ENCODE measurements at places on chromosomes 4 and X.
A peak's percentile ranks its signal among the peaks of the same experiment; 100 is the strongest.

GRCh38 chrX:17412692-17413091, 37.7 kb downstream of the NHS start:
- no peak for DNase-seq

DNA sequence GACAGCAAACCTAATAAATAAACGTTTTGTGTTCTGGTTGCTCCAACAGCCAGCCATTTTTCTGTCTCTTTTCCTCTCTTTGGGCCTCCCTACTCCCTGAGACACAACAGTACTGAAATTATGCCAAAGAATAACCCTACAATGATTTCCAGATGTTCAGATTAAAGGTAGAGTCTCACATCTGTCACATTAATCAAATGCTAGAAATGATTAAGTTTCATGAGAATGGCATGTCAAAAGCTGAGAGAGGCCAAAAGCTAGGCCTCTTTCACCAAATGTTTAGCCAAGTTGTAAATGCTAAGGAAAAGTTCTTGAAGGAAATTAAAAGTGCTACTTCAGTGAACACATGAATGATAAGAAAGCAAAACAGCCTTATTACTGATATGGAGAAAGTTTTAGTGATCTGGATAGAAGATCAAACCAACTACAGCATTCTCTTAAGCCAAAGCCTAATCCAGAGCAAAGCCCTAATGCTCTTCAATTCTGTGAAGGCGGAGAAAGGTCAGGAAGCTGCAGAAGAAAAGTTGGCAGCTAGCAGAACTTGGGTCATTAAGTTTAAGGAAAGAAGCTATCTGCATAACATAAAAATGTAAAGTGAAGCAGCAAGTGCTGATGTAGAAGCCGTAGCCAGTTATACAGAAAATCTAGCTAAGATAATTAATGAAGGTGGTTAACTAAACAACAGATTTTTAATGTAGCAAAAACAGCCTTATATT, 182.1 kb upstream of the NUDT6 start:
- DNase-seq = no peak

GRCh38 chr4:10460313-10461047, 3.3 kb upstream of the ZNF518B start:
- DNase-seq = peak; percentile 34

DNA sequence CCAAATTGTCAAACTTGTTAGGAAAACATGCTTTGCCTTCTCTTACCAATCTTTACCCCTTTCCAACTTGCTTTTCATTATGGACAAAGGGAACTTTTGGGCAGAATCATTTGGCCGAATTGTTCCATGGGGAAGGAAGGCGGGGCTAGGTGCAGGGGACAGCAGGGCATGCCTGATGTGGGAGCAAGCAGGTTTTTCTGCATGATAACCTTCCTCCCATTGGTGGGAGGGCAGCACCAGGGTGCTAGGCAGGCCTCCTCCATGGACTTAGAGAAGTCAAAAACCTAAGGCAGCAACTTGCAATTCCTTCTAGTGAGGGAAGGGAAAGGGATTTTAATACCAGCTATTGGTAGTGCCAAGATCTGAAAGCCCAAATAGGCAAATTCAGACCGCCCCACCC, 260.5 kb downstream of the MAPK10 start:
- DNase-seq = no peak

GRCh38 chr4:186810613-186811150, 87.0 kb upstream of the FAT1 start:
- no peak for DNase-seq

- no peak for DNase-seq
Observed at GRCh38 chr4:186851291-186852072, 127.8 kb upstream of the FAT1 start.

GRCh38 chrX:153583433-153583832, 15.5 kb downstream of the CCNQ start:
- DNase-seq = no peak

DNA sequence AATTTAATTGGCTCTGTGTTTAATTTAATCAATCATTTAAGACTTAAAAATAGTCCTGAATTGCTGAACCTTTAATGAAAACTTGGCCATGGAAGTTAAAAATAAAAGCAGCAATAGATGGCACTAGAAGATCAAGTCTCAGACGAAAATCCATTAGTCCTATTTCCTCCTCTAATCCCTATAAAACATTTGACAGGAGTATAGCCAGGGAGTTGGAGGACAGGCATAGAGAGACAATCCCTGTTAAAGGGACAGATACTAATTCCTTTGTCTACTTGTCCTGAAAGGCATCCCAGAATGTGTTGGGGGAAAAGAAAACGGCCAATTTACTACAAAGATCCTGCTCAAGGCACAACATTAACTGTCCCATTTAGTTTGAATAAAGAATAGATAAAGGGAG, 276.3 kb upstream of the TACR3 start:
- no peak for DNase-seq

GRCh38 chr4:168629566-168629965, 132.7 kb downstream of the PALLD start:
- DNase-seq = no peak

GRCh38 chrX:42098900-42099299, 175.5 kb upstream of the CASK start:
- DNase-seq = no peak

- DNase-seq = no peak
Observed at GRCh38 chrX:65241059-65241721, 264.9 kb upstream of the ZC4H2 start.

- DNase-seq = no peak
Observed at GRCh38 chr4:176874721-176875445, 82.2 kb upstream of the VEGFC start.

DNA sequence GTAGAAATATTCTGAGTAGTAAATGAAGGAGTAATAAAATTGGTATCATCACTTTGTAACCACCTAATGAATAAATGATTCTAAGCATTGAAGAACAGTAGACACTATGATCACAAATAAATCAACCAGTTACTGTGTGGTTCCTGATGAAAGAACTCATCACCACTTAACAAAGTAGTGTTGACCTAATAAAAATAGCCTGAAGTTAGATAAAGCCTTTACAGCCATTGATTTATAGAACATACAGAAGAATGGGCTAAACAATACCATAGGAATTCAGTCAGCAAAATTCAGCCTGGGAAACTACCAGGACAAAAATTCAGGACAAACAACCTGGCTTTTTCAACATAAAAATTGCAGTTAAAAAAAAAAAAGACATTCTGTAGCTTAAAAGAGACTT, 9.0 kb downstream of the SLC30A9 start:
- DNase-seq = no peak
